ENCODE measurements at places on chromosomes 3 and 15. TPM values are rescaled to one million over a fixed set of nuclear protein-coding genes. Genes with fewer than 3 reads are reported as not detected.

The FES gene
- polyA plus RNA-seq = 17.6 TPM

The PCOLCE2 gene
- 3.6 TPM for polyA plus RNA-seq

The TMEM266 gene
- not detected for polyA plus RNA-seq

The KNG1 gene
- polyA plus RNA-seq = 1.2 TPM

The ASB14 gene
- not detected for polyA plus RNA-seq

The LHFPL4 gene
- polyA plus RNA-seq = not detected

The HESX1 gene
- polyA plus RNA-seq = not detected

GRCh38 chr3:132134611-132135010 lies 99.8 kb upstream of the CPNE4 start:
- no peak for DNase-seq

- no peak for DNase-seq
Measured at GRCh38 chr15:74403991-74404563, 29.7 kb downstream of the SEMA7A start.

DNA sequence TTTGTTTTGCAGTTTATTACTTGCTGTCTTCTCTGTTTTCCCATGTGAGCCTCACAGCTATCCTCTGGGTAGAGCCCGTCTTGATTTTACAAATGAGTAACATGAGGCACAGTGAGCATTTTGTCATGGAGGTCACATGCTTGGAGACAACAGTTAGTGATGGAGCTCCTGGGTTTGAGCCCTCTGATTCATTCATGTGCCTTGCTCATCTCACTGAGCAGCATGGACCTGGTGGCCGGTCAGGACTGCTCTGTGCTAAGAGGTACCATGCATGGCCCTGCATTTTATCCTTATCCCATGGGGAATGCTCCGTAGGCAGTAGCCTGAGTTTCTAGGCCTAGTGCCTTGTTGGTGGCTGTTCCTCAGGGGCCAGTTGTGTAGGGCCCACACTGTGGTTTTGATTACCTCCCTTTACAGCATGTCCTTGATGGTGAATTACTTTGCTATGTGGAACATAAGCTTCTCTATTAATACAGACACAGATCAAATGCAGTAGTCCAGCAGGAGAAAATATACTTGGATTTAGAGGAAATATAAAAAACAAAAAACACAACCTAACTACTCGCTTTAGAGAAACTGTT lies 35.6 kb downstream of the MAP2K5 start:
- DNase-seq = no peak

DNA sequence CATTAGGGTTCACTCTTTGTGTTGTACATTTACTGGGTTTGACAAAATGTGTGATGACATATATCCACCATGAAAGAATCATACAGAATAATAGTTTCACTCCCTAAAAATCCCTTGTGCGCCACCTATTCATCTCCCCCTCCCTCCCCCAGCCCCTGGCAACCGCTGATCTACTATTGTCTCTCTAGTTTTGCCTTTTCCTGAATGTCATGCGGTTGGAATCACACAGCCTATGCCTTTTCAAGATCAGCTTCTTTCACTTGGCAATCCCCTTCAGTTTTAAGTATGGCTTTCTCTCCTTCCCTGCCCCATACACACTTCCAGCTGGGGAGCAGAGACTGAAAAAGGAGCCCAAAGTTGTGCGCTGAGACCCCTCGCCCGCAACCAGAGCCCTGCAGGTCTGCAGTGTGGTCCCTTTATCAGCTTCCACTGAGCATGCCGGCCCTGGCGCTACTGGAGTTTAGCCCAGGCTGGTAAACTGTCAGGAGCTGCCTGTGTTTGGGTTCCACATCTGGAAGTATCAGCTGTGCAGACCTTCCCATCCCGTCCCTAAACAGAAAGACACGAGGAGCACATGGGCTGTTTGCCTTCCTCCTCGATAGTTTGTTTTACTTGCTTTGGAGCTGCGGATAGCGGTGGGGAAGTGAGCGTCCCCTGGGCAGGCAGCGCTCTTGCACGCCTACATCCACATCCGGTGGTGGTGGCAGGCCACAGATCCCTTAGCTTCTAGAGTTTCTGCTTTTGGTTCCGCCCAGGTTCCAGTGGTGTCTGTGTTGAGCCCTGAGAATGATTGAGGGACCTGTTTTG lies 12.3 kb downstream of the BOC start:
- no peak for DNase-seq

DNA sequence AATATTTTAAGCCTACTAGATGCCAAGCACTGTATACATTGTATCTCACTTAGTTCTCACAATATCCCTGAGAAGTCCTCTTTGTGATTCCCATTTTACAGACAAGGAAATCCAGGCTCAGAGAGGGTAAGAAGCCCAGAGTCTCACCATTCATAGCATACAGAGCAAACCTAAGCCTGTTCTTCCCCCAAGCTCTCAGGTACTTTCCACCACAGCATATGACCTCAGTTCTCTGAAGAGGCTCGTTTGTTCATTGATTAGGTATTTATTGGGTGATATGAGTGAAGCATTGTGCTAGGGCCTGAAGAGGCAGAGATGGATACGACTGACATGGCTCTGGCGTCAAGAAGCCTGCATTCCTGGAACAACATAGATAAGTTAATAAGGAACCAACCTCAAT lies 310.9 kb upstream of the UMPS start:
- DNase-seq = no peak

GRCh38 chr3:17298038-17298437 lies 413.3 kb downstream of the PLCL2 start:
- DNase-seq = no peak

GRCh38 chr3:149716984-149717383 lies 35.3 kb downstream of the COMMD2 start:
- DNase-seq = no peak

- peak; percentile 69 for DNase-seq
Measured at GRCh38 chr3:64345371-64345770, 120.1 kb upstream of the PRICKLE2 start.

- DNase-seq = no peak
Measured at GRCh38 chr3:31968927-31969418, 12.1 kb downstream of the OSBPL10 start.

DNA sequence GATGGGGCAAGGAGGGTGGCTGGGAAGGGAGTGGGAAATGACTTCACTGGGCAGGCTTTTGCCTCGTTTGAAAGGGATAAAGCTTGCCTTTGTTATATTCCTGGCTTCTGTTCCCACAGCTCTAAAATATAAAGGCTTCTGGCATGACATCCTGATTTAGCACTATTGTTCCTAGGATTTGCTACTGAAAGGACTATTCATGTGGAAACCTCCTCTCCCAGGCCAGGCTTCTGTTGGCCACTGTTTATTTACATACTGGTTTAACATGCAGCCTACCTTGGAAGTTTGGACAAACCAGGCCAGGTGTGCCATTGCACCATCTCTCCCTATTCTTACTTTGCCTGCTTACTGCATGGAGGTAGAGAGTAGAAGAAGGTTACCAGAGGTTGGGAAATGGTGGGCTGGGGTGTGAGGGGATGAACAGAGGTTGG lies 2.4 kb upstream of the LMCD1 start:
- no peak for DNase-seq

GRCh38 chr15:85910834-85911233 lies 116.1 kb upstream of the KLHL25 start:
- DNase-seq = no peak

- no peak for DNase-seq
Measured at GRCh38 chr3:30017901-30018300, 588.5 kb upstream of the TGFBR2 start.

DNA sequence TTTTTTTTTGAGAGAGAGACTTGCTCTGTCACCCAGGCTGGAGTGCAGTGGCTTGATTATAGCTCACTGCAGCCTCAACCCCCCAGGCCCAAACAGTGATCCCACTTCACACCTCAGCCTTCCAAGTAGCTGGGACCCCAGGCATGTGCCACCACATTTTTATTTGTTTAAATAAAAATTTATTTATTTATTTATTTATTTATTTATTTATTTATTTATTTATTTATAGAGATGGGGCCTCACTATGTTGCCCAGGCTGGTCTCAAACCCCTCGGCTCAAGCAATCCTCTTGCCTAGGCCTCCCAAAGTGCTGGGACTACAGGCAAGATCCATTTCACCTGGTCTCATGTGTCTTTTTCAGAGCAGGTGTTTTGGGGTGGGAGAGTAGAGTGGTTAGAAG lies 15.5 kb downstream of the CAPN3 start:
- DNase-seq = no peak

DNA sequence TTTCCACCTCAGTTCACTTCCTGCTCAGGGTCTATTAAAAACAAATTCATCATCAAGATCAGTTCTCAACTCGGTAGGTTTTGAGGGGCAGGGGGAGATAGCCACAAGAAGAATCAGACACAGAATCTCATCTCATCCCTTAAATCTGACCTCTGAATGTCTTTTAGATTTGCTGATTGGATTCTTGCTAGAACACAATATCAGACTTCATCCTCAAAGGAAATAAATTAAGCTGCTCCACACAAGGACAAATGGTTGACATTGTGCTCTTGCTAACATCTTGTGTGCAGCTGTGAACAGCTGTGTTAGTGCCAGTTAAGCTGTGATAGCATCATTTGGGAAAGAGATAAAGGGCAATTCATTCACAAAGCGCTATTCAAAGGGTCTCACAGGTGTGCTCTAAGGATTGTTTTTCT lies 184.0 kb upstream of the ADAMTS9 start:
- DNase-seq = no peak

DNA sequence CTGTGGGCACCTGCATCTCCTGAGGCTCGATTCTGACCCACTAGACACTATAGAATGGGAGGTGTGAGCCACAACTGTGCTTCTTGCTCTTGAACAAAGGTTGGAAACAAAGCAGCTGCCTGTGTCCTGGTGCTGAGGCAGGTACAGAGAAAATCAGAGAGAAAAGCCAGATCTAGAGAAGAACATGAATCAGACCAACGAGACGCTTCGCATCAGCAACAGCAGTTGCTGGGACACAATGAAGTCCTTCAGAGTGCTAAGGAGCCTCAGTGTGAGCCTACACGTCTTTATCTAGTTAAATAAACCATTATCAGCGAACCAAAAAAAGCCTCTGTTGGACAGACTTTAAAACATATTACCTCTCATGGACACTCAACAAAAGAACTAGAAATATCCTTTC lies 86.3 kb upstream of the MEX3B start:
- DNase-seq = no peak

DNA sequence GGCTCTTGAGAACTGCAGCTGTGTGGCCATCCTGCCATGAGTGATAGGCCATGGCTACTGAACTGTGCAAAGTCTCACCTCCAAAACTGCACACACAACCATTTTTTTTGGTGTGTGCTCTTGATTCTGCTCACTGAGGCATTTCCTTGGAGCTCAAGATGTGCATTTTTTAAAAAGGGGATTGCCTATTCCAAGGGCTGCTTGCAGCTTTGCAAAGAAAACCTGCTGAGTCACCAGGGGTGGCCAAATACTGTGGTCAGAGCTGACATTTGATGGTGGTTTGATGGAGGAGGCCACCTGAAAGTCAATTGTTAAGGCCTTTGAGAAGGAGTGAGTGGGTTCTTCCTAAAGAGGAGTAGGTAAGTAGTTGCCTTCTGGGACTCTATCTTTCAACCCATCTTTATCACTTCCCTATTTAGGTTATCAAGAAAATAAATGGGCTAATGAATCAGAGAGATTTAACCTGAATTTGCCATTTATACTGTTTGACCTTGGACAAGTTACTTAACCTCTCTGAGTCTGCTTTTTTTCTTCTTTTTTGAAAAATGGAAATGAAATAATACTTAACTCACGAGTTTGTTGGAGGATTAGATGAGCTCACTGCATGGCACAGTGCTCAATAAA lies 87.9 kb downstream of the CHST2 start:
- no peak for DNase-seq

- no peak for DNase-seq
Measured at GRCh38 chr3:171883893-171884279, 40.7 kb downstream of the TMEM212 start.

DNA sequence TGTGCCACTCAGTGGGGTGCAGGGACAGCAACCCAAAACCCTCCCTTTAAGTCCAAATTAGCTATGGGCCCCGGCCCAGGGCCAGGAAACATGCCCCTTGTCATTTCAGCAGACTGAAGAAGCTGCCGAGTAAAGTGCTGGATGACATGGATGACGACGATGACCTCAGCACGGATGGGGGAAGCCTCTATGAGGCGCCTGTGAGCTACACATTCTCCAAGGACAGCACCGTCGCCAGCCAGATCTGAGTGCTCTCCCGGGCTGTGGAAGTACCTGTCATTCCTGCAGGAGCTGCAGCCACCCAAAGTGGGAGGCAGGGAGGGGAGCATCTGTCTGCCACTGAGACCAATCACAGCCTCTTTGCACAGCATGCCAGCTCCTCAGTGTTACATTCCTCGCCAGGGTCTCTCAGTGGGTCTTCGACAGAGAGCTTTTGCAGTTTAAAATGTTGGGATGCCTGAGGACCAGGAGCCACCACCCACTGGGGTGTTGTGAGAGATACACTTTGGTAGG lies 44.4 kb upstream of the MYZAP start:
- no peak for DNase-seq

GRCh38 chr15:50063226-50063625 lies 55.8 kb downstream of the ATP8B4 start:
- DNase-seq = no peak

DNA sequence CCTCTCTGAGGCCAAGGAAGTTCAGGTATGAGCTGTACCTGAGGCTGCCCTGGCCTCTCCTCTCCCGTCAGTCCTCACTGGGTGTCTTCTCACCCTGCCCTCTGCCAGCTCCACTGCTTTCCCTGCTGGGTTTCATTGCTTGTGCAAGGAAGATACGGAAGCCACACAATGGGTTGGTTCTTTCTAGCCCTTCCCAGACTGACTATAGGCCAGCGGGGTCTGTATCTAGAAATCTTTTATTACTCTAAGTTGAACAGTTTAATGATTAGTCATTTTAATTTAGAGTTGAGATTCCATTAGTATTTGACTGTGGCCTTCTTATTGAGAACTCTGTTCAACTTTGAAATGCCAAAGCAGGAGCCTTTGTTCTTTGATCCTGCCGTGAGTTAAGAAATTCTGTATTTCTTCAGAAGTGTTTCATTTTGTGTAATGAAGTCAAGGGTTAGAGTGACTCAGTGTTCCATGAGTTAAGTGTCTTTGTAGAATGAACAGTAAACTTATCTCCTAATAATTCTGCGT lies 16.2 kb downstream of the C3orf62 start:
- no peak for DNase-seq

- no peak for DNase-seq
Measured at GRCh38 chr3:17129556-17129955, 244.8 kb downstream of the PLCL2 start.

DNA sequence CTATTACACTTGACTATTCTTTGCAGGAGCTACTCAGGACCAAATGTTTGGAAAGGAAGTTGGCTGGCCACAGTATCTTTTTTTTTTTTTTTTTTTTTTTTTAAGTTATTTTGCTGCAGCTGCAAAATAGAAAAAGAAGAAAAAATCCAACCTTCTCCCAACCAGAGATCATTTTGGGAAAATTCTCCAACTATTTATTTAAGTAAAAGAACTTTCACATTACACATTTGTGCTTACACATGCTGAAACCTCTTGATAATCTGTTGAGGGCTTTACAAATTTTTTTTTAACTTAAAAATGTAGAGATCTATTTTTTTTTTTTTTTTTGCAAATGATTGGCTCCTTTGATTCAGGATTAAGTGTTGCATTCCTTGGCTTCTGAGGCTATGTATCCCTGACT lies 148.0 kb downstream of the POLR2M start:
- DNase-seq = no peak

- DNase-seq = no peak
Measured at GRCh38 chr3:41338276-41338675, 139.0 kb downstream of the CTNNB1 start.

- DNase-seq = no peak
Measured at GRCh38 chr3:4398120-4398940, 68.7 kb downstream of the SUMF1 start.

- DNase-seq = no peak
Measured at GRCh38 chr15:79440355-79440908, 8.3 kb downstream of the MINAR1 start.

- DNase-seq = no peak
Measured at GRCh38 chr3:58065700-58066167, 57.5 kb downstream of the FLNB start.

All from sigmoid colon (tissue), 7 donors.